ENCODE measurements at places on chromosomes 11 and 22. TPM values are rescaled to one million over a fixed set of nuclear protein-coding genes. Genes with fewer than 3 reads are reported as not detected.

Gene C1QTNF5
- not detected for total RNA-seq

Gene APBB1
- 12.4 TPM for total RNA-seq

Gene ADM2
- 12.8 TPM for total RNA-seq

Gene DTX4
- 7.6 TPM for total RNA-seq

Gene OR51E2
- not detected for total RNA-seq

Gene PRR33
- total RNA-seq: not detected

Gene NXPE2
- not detected for total RNA-seq

Gene NECTIN1
- 23.8 TPM for total RNA-seq

Gene RAG2
- total RNA-seq: not detected

GRCh38 chr11:3220521-3221407, 2.2 kb upstream of the MRGPRG start:
- no peak for DNase-seq

GRCh38 chr22:35634015-35634414, 14.2 kb upstream of the APOL6 start:
- DNase-seq: no peak

GRCh38 chr22:40310081-40310767, 36.1 kb upstream of the ADSL start:
- no peak for DNase-seq

GRCh38 chr22:44667829-44668189, 34.2 kb upstream of the PRR5 start:
- no peak for DNase-seq

GRCh38 chr22:40605761-40606160, 30.8 kb downstream of the MRTFA start:
- DNase-seq: no peak

GRCh38 chr11:12680246-12680939, 6.2 kb downstream of the TEAD1 start:
- DNase-seq: no peak

DNA sequence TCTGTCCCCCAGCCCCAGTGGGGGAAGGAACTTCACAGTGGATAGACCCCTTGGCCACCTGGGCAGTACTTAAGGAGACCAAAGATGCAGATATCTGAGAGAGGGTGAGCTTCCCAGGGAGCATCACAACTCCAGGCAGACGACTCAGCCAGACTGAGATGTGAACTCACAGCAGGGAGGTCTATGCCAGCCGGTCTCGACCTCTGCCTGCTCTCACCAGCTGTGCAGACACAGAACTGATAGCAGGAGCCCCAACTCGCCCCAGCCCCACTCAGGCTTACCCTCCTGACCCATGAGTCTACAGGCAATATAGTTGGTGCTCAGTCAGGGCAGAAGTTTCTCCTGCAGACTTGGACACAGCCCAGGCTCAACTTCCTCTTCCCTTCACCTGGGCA, 29.7 kb upstream of the ACCSL start:
- no peak for DNase-seq

- no peak for DNase-seq
Measured at GRCh38 chr22:46815896-46816731, 53.7 kb downstream of the TBC1D22A start.

- no peak for DNase-seq
Measured at GRCh38 chr11:75475767-75476650, 43.0 kb upstream of the KLHL35 start.

DNA sequence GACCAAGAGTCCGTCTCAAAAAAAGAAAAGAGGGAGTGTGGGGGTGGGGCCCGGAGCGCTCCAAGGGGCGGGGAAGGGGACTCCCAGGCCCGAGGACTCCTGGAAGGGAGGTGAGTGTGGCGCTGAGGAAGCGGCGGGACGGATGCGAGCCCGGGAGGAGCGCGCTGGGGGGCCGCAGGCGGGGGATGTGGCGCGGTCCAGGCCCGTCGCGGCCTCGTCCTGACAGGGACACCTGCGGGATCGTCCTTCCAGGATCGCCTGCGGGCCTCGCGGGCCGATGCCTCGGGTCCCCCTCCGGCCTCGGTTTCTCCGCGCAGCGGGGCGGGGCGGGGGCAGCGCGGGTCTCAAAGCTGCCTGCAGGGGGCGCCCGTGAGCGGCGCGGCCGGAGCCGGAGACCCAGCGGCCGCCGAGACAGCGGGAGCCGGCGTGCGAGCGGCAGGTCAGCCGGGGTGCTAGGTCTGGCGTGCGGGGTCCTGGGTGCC, 3.8 kb upstream of the ADORA2A start:
- DNase-seq: no peak

DNA sequence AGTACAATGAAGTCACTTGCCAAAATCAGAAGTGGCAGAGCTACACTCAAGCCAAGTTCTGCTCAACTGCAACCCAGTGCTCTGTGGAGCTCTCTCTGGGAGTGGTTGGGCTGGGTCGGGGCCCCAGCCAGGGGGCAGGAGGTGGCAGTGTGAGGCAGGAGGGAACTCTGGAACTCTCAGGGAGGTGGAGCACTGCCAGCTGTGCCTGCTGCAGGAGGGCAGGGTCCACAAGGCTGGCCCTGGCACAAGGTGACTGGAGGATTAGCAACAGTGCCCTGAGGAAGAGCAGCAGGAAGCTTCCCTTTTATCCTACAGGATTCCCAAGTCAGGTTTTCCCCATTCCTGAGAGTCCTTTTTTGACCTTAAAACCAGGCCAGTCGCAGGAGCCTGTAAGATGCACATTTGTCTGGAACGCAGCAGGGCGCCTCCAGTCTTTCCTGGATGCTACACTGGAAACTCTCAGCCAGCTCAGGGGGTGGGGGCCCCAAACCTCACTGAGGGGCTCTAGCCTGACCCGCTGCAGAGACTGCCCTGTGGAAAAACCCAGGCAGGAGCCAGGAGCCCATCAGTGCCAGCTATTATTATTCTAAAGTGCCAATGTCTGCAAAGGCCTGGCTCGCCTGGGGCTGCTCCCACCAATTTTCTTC, 31.8 kb downstream of the DKK3 start:
- DNase-seq: no peak

DNA sequence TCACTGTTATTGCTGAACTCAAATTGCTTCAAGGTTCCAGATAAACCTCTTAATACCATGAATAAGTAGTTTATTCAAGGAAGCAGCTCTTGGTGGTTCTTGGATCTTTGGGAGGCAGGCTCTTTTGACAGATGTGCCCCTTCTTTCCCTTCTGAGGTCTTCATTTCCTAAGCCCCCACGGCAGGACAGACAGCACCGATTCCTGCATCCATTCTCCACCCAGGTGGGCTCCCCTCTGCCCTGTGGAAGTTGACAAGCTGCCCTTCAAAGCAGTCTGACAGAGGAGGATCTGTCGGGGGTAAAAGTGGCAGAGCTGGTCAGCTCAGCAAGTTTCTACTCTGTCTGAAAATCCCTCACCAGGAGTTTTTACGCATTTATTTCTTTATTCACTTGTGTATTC, 605.3 kb upstream of the B3GAT1 start:
- no peak for DNase-seq

GRCh38 chr11:73982595-73982989, at the start of gene UCP2:
Gene UCP2, minus strand, starts transcription at chr11:73982843. Its CDS starts 4,465 bp downstream, at chr11:73978378.
- no peak for DNase-seq

DNA sequence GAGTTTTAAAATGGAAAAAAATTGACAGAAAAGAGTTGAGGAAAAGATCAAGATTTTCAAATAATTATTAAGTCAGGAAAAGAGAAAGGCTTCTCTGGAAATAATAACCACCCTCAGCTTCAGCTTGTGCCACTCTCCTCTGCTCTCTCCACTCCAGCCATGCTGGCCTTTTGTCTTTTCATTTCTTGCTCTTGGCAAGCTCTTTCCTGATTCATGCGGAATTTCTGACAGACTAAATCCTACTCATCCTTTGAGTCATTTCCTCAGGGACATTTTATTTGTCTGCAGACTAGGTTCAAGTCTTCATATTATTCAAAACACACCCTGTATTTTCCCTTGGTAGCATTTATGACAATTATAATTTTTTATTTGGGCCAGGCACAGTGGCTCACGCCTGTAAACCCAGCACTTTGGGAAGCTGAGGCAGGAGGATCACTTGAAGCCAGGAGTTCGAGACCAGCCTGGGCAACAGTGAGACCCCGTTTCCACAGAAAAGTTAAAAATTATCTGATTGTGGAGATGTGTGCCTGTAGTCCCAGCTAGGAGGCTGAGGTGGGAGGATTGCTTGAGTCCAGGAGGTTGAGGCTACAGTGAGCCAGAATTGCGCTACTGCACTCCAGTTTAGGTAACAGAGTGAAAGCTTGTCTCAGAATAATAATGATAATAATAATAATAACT, 7.8 kb upstream of the P4HA3 start:
- no peak for DNase-seq

DNA sequence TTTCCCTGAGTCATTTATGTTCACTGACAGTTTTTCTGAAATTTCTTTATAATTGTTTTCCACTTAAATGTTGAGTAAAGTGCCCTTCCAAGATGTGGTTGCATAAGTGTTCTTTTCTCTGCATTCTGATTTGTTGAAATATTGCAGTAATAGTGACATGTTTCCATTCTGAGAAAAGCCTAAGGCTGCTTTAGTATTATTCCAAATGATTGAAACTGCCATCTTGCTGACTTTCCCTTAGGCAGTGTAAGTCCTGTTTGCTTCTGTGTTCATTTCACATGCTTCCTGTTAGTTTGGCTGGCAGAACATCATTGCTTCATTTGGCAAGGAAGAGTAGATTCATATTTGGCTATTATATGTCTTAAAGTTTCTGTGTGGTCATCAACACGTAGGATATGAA, 146.5 kb downstream of the ELP4 start:
- DNase-seq: no peak

- no peak for DNase-seq
Measured at GRCh38 chr11:28743061-28743550, 634.9 kb downstream of the METTL15 start.

DNA sequence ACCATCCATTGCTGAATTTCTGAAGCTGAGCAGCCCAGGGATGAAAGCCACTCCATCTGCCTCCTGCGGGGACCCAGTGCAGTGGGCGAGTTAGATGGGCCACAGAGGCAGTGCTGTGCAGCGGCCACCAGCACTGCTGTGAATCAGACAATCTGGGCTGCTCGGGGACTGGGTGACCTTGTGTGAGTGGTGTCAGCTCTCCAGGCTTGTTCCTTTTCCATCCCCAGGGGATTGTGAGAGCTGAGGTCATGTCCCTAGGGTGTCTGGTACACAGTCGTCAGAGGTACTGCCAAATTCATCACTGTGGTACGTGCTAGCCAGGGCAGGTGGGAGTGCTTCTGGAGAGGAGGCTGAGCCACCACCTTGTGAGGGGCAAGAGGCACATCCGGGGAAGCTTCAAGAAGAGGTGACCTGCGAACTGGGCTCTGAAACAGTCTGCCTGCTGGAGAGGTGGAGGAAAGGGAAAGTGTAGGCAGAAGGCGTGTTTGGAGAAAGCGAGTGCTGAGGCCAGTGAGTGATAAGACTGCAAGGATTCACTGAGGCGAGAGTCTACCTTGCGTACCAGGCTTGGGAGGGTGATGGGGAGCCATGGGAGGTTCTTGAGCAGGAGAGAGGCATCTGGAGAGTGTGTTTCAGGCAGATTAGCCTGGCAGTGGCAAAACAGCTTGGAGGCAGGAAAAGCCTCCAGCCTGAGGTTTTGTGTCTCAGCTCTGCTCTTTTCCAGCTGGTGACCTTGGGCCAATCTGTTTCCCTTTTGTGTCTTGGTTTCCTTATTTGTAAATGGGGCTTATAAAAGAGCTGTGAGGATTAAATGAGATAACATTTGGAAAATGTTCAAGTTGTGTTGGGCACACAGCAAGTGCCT, 22.7 kb downstream of the CACNA1I start:
- DNase-seq: no peak

DNA sequence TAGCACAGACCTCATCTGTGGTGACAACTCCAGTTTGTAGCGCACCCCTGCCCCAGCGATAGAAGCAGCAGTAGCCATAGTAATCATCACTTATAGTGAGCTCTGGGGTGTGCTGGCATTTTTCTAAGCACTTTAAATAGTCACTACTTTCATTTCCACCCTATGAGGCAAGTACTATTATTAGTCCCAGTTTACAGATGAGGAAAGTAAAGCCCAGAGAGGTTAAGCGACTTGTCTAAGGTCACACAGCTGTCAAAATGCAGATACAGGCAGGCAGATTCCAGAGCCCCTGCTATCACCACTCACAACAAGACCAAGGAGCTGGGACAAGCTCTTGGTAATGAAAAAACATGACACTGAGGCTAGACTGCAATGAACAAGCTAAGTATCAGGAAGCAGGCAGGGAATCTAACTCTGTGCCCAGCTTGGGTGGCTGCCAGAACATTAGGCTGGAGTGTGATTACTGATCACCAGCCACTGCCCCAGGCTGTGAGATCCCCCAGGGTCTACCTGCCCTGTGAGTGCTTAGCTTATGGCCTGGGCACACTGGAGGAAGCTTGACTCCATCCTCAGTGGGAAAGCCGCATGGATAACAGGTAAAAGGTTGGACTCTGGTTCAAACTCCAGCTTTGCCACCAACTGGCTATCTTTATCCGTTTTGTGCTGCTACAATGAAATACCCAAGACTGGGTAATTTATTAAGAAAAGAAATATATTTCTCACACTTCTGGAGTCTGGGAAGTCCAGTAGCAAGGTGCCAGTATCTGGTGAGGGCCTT, 561.1 kb downstream of the MN1 start:
- DNase-seq: no peak

GRCh38 chr11:47784785-47785381, 17.7 kb upstream of the FNBP4 start:
- no peak for DNase-seq

DNA sequence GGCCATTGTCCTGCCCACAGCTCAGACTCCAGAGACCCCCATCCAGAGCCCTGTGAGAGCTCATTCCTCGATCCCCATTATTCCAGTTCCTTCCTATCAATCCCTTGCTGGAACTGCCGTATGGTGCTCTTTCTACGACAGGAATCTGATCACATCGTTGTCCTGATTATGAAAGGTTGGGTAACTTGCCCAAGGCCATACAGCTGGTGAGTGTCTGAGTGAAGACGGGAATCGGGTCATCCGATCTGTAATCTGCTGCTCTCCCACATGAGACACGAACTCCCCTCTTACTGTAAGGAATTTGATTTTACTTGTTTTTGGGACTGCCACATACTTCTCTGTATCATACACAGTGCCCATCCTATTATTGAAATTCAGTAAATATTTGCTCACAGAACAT, 149.1 kb downstream of the OPCML start:
- no peak for DNase-seq

GRCh38 chr22:45968751-45969413, 8.1 kb downstream of the WNT7B start:
- peak; percentile 50 for DNase-seq

All from HCT116 (cell line).